ENCODE measurements at places on chromosomes 6 and 20. TPM values are rescaled to one million over a fixed set of nuclear protein-coding genes. Genes with fewer than 3 reads are reported as not detected.

DNA sequence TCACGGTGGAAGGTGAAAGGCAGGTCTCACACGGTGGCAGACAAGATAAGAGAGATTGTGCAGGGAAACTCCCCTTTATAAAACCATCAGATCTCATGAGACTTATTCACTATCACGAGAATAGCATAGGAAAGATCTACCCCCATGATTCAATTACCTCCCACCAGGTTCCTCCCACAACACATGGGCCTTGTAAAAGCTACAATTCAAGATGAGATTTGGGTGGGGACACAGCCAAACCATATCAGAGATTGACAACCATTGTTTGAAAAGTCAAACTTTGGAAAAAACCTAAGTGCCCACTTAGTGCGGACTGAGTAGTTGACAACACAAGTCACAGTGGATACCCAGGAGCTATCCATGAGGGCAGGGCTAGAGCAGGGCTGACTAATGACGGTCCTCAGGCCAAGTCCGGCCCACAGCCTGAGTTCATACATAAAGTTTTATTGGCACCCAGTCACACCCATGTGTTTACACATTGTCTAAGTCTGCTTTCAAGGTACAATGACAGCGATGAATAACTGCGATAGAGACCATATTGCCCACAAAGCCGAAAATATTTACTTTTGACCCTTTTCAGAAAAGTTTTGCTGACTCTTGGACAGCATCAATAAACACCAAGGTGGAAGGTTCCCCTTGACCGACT lies 33.8 kb upstream of the PMEPA1 start:
- no peak overlapping the region for H3K27ac ChIP-seq
- H3K36me3 ChIP-seq: no peaks in the 10 kb centered on the region
- H3K4me3 ChIP-seq: no peak overlapping the region
- H3K27me3 ChIP-seq: peaks cover 20% of the 10 kb centered on the region
- DNase-seq: no peak

DNA sequence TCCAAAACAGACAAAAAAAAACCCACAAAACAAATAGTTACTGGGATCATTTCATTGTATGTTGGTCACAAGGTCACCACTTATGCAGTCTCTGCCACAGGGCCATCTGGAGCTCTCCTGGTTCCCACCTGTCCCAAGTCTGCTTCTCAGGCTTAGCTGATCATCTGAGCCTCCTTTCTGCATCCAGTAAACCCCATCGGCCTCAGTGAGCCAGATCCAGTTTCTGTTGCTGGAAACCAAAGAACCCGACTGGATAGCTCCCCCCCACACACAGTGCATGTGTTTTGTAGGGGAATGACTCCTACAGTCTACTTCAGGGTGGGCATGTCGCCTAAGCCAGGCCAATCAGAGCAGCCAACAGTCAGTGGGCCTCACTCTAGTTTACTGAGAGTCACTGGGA lies 233.3 kb downstream of the PREX1 start:
- H3K27ac ChIP-seq: no peak overlapping the region
- DNase-seq: no peak
- H3K4me1 ChIP-seq: no peaks in the 10 kb centered on the region
- no peak overlapping the region for H3K4me3 ChIP-seq

- H3K36me3 ChIP-seq: peaks cover 3% of the 10 kb centered on the region
- no peak for DNase-seq
- H3K4me3 ChIP-seq: no peak overlapping the region
- no peaks in the 10 kb centered on the region for H3K27me3 ChIP-seq
- peaks cover 6% of the 10 kb centered on the region for H3K4me1 ChIP-seq
Observed at GRCh38 chr6:73636048-73636447, 17.7 kb downstream of the SLC17A5 start.

DNA sequence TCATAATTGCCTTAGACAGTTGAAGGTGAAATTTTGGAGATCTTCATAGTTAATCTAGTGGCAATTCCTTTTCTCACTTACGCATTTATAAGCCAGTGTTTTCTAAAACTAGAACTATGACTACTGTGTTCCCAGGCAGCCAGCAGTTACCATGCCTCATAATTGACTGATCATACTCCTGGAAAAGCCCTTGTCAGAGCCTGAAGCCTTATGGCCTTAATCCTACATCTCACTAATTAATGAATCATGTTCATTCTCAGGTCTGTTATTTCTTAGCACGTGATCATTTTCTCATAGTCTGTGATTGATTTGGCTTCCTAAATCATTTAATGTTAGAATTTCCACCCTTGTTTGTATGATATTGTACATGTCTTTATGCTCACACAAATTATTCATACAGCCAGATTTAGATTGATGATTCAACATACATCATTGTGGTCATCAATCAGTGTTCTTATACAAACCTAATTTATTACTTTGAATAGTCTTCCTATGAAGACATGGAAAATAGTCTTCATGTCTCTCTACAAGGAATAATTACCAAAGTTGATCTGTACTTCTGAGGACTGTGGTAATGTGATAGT lies 132.6 kb upstream of the ASCC3 start:
- H3K27me3 ChIP-seq: no peaks in the 10 kb centered on the region
- no peak for DNase-seq
- H3K36me3 ChIP-seq: no peaks in the 10 kb centered on the region
- no peak overlapping the region for H3K4me3 ChIP-seq

GRCh38 chr20:36663031-36663430 lies 17.0 kb upstream of the SLA2 start:
- no peak overlapping the region for H3K4me3 ChIP-seq
- H3K36me3 ChIP-seq: peaks cover 3% of the 10 kb centered on the region
- H3K27ac ChIP-seq: no peak overlapping the region
- DNase-seq: no peak

DNA sequence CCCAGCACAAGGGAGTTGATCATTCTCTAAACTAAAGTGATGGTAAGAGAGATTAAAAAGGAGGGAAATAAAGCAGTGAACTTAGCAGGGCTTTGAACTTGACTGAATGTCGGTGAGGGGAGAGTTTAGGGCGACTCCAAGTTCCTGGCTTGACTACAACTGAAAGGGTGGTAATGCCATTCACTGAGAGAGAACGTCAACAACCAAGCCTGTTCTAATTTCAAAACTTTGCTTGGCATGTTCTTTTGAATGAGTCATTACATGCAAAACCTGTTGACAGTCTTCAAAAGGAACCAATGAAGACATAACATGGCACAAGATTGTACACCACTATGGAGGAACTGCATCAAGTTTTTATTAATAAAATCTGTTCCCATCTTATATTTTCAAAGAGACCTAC lies 10.3 kb upstream of the MYB start:
- H3K27ac ChIP-seq: peak overlapping the region; percentile 94
- peaks cover 48% of the 10 kb centered on the region for H3K4me1 ChIP-seq
- H3K36me3 ChIP-seq: no peaks in the 10 kb centered on the region

DNA sequence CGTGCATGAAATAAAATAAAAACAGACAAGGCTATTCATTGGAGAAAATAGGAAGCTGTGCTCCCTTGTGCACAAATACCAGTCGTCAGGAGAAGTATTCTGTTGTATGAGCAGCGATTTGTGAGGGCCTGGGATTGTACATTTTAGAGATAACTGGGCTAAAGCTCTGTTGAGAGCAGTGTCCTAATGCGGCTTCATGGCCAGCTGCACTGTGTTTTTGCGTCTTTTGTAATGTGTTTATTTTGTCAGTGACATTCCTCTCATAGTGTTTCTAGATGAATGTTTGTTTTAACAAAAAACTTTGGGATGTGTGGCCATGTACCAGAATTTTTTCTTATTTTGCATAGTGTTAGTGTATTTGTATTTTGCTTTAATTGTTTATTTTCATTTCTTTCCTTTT lies 14.8 kb downstream of the ERMARD start:
- no peaks in the 10 kb centered on the region for H3K27me3 ChIP-seq
- DNase-seq: no peak
- peaks cover 16% of the 10 kb centered on the region for H3K36me3 ChIP-seq

DNA sequence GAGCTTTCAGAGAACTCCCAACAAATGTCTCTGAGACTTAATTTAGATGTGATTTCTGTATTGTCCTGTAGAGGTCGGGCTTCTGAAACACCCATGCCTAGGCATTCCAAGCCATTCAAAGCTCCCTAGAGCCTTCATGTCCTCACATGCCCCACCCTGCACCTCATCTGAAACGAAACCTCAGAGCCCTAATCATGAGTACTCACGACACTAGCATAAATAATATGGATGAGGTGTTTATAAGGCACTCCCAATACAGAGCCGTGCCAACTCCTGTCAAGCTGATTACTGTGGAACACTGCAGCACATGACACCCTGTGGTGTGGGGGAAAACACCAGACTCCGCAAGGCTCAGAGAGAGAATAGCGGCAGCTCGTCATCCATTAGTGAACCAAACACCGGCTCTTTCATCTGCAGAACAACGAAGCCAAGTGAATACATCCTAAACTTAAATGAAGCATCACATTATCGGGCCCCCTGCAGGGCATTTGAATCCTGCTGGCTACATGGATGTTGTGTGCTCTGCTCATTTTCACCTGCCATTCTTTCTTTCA lies 83.8 kb downstream of the FNDC1 start:
- peak; percentile 3 for DNase-seq
- H3K4me3 ChIP-seq: no peak overlapping the region
- H3K27ac ChIP-seq: no peak overlapping the region
- peaks cover 4% of the 10 kb centered on the region for H3K4me1 ChIP-seq
- H3K36me3 ChIP-seq: no peaks in the 10 kb centered on the region

The CAP2 gene
- not detected for total RNA-seq

DNA sequence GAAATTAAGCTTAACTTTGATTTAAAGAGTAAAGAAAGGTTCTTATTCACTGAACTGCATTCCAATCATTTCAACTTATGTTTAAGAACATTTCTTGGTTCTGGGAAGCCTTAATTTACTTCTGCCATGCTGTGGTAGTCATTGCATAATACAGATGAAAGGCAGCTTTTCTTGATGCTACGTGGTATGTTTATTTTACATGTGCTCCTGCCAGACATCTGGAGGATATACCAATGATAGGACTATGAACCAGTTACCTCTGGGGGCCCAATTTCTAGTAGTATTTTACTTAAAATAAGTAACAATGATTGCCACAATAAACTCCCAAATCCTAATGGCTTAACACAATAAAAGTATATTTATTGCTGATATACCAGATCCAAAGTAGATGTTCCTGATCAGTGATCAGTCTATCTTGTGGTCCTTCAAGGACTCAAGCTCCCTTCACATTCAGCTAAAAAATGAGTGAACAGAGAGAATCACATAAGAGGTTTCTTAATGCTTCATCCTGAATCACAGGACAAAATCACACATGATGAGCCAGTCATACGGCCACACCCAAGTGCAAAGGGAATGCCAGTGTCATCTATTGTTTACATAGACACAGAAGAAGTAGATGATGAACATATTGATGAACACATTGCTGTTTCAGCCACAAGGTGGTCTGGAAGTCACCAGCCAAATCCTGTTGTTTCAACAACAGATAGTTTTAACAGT lies 56.5 kb upstream of the CCN2 start:
- H3K4me3 ChIP-seq: no peak overlapping the region
- H3K36me3 ChIP-seq: no peaks in the 10 kb centered on the region
- no peaks in the 10 kb centered on the region for H3K4me1 ChIP-seq
- H3K27me3 ChIP-seq: no peaks in the 10 kb centered on the region
- DNase-seq: no peak
- no peak overlapping the region for H3K27ac ChIP-seq

DNA sequence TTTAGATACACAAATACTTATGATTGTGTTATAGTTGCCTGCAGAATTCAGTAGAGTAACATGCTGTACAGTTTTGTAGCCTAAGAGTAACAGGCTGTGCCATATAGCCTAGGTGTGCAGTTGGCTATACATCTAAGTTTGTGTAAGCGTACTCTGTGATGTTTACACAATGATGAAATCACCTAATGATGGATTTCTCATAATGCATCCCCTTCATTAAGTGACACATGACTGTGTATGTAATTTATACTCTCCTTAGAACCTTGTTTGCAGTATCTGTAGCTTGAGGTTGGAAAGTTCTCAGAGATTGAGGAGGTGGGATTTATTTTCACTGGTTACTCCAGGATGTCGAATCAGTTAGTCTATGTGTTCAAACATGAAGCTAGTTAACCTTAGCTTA lies 67.0 kb upstream of the TMEM30A start:
- H3K4me3 ChIP-seq: no peak overlapping the region
- H3K4me1 ChIP-seq: peaks cover 6% of the 10 kb centered on the region
- no peak overlapping the region for H3K27ac ChIP-seq
- no peaks in the 10 kb centered on the region for H3K36me3 ChIP-seq
- peaks cover 24% of the 10 kb centered on the region for H3K27me3 ChIP-seq

- no peaks in the 10 kb centered on the region for H3K27me3 ChIP-seq
- no peak for DNase-seq
- no peak overlapping the region for H3K4me3 ChIP-seq
- H3K36me3 ChIP-seq: no peaks in the 10 kb centered on the region
Observed at GRCh38 chr6:81476881-81477280, 275.6 kb downstream of the TENT5A start.

The TBX18 gene
- not detected for total RNA-seq

The NCOA5 gene
- 18.2 TPM for total RNA-seq
